ENCODE measurements at places on chromosomes 6 and 20.

DNA sequence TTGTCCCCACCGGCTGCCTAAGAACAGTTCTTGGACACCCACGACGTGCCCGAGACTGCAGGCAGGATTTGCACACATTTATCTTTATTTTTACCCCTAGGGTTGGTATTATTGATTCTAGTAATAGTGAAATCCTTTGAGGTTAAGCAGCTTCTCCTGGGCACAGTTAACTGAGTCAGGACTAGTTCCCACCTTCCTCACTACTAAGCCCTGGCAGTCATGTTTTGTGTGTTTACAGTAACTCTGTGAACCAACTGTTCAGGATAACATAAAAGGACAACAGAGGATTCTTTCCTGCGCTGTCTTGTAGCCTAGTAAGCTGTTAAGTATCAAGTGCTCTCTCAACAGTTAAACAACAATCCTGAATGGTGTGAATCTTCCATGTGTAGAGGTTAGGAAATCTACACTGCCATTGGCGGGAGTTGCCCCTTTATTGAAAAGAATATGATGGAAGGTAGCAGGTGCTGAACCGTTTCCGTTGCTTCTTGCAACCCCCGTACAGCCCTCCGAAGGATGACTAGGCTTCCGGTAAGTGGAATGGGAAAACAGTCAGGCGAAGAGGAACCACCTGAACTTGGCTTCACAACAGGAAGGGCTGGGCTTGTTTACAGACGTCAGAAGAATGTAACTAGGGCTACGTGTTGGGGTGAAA is 979 bp upstream of the SOD2 start:
- DNase-seq: peak; percentile 77

GRCh38 chr6:110755411-110755834 is 59.8 kb downstream of the CDK19 start:
- no peak for DNase-seq

- peak; percentile 48 for DNase-seq
These were observed 3.4 kb upstream of the TUBB2B start for GRCh38 chr6:3230900-3231246.

GRCh38 chr6:36697481-36697903 is at the start of gene RAB44:
TSS of gene RAB44 (plus strand) at chr6:36697826. CDS start at chr6:36704236, 6,410 bp downstream.
- DNase-seq: no peak

- no peak for DNase-seq
These were observed 189.0 kb upstream of the CDYL start for GRCh38 chr6:4587171-4587570.

All from SHP77 treated with DMSO at 0.1 percent for 48 hours (cell line).